ENCODE measurements at places on chromosomes 5 and 9. TPM values are rescaled to one million over a fixed set of nuclear protein-coding genes. Genes with fewer than 3 reads are reported as not detected.

Gene PTGES
- total RNA-seq = 0.28 TPM

Gene GARIN3
- not detected for total RNA-seq

Gene CTSV
- total RNA-seq = not detected

GRCh38 chr9:463455-464171 is 248.9 kb downstream of the DOCK8 start:
- DNase-seq = no peak
- no peak overlapping the region for H3K4me3 ChIP-seq
- H3K4me1 ChIP-seq = peaks cover 12% of the 10 kb centered on the region

DNA sequence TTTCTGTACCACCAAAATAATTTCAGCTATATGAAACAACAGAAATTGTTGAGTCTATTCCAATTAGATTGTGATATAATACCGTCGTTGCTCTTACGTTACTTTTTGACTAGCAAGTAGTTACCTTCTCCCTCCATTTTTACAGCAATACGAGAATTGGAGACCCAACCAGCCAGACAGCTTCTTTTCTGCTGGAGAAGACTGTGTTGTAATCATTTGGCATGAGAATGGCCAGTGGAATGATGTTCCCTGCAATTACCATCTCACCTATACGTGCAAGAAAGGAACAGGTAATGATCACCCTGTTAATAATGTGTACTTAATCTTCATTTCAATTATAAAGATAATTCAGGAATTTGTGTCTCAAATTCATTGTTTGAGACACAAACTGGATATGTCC is 100.7 kb downstream of the VCAN start:
- no peak for DNase-seq
- H3K27me3 ChIP-seq = no peaks in the 10 kb centered on the region
- H3K36me3 ChIP-seq = no peaks in the 10 kb centered on the region
- H3K4me3 ChIP-seq = no peak overlapping the region

DNA sequence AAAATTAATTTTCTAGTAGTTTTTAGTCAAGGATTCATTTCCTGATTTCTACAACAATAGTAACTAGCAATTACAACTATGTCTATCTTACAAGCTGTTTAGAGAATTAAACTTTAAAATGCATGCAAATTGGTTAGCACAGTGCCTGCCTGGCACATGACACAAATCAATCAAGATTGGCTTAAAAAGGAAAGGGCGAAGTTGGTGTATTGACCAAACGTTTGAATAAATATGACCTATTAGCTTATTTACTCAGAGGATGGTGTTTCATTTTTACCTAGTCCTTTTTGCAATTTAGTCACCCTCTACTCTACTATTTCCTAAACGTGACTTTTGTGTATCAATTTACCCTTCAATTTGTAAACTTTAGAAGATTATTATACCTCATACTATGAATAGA is 83.5 kb downstream of the GDA start:
- DNase-seq = no peak
- H3K27me3 ChIP-seq = no peaks in the 10 kb centered on the region
- H3K4me1 ChIP-seq = no peaks in the 10 kb centered on the region

DNA sequence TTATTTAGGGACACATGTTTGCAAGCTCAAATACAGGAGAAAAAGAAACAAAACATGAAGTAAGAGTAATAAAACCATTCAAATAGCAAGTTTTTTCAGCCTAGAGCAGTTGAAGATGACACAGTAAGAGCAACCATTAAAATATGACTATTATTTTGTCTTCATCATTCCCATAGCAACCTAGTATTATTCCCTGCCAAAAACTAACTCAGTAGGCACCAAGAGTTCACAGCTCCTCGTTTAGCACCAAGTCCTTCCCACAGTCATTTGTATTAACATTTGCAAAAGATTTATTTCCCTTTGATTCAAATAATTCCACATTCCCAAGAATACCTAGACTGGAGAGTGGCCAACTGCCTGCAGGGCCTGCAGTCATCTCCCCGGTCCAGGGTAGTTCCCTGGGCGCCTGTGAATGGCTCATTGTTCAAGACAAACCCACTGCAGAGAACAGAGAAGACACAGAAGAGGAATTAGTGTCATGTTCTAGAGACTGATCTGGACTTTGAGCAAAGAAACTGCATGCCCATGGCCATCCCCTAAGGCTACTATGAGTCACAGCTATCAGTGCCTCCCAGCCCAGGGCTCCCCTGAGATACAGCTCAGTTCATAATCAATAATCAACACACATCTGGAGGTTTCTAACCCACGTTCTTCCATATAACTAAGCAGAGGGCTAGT is 139.1 kb upstream of the MAP3K1 start:
- H3K4me3 ChIP-seq = no peak overlapping the region
- no peak overlapping the region for H3K27ac ChIP-seq
- no peaks in the 10 kb centered on the region for H3K27me3 ChIP-seq

Data from natural killer cell (primary cell).